ENCODE measurements at places on chromosomes 6 and 20.

DNA sequence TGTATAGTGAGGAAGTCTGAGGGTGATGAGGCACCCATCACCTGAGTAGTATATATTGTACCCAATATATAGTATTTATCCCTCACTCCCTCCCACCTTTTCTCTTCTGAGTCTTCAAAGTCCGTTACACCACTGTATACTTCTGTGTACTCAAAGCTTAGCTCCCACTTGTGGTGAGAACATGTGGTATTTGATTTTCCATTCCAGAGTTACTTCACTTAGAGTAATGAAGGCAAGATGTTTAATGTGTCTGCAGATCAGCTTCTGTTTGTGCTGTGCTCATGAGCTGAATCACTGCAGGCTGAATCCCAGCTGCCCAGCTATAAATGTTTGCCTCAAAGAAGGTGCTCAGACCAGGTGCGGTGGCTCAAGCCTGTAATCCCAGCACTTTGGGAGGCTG, 139.3 kb upstream of the FOXA2 start:
- no peak for DNase-seq

DNA sequence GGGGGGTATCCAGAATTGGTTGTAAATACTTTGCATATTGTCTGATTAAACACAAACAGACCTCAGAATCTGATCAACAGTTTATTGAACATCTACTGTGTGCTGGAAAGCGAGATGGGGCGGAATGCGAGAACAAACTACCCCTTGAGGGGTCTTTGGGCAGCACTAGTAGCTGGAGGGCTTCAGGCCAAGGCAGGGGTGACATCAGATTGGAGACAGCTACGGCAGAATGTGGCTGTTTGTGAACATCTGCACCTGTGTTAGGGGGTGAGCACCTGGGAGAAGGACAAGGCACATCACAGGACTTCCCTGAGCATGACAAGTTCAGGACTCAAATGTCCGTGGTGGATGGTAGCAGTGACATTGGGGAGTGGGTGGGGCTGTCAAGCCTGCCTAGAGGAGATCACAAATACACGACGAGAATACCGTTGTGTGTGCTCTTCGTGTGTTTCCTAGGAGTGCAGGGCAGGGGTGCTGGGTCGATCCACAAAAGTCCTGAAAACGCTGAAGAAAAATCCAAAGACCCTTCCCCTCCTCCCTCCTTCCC, 59.5 kb downstream of the SRC start:
- DNase-seq = no peak

- DNase-seq = no peak
These were observed 331.0 kb downstream of the HAO1 start for GRCh38 chr20:7609251-7609650.

- peak; percentile 60 for DNase-seq
These were observed 80.0 kb upstream of the EYA2 start for GRCh38 chr20:46814366-46815232.

DNA sequence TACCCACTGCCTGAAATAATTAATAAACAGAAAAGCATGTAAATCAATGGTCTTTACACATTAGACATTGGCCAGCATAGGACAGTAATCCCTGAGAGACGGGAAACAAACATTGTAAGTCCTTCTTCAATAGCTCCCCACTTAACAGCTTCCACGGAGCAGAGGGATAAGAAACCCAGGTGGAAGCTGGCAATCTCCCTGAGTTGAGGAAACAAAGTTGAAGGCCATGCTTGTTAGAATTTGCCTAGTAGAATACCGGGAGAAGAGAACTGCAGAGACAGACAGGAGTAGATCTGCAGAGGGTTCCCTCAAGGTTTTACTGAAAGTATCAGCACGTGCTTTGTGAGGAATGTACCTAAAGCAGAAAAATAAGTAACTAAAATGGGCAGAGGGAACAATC, 33.9 kb downstream of the REV3L start:
- DNase-seq = no peak

GRCh38 chr6:149313861-149314260, 3.7 kb upstream of the TAB2 start:
- no peak for DNase-seq

DNA sequence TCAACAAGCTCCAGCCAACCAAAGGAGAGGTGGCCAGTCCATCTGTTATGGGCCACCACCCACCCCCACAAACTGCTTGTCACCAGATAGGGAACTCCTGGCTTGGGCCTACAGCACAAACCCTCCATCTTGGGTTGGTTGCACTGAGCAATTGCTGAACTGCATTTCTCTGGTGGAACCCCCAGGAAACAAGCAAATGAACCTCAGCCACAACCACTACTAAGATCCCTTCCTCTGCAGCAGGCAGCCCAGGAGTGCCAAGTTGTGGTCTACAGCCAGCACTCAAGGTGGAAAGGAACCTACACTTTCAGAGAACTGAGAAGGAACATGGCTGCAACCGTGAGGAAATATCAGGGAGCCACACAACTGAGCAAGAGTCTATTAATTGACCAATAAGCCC, 171.6 kb downstream of the TMEM200A start:
- no peak for DNase-seq

GRCh38 chr6:44216677-44217331, at the start of gene MYMX:
Gene MYMX (plus strand): TSS chr6:44216926. CDS start chr6:44217472, 546 bp downstream.
- DNase-seq = peak; percentile 37

DNA sequence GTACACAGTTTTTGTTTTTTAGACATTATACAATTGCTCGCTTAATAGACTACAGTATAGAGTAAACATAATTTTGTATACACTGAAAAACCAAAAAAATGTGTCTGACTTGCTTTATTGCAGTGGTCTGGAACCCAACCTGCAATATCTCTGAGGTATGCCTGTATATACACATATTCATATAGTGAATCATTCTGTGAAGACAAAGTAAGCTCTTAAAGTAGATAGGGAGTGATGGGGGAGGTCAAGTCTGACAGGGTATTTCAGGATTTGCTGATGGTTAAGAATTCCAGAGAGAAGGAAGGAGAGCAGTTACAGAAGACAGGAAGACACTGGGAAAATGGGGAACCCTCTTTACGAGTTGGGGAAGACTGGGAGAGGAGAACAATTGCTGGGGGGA, 417.9 kb downstream of the CD109 start:
- no peak for DNase-seq
